ENCODE measurements at places on chromosomes 5 and 9.

DNA sequence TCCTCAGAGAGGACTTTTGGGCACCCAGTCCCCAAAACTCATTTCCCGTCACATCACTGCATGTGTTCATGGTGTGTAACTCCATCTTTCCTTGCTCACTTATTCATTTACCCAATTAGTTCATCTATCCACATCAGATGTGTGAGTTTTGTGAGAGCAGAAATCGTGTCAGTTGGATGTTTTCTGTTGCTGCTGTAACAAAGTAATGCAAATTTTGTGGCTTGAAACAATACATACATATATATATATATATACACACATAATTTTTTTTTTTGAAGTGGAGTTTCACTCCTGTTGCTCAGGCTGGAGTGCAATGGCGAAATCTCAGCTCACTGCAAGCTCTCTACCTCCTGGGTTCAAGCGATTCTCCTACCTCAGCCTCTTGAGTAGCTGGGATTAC, 70.5 kb upstream of the BOD1 start:
- no peak for DNase-seq

GRCh38 chr5:82849885-82850284, 227.3 kb downstream of the TMEM167A start:
- DNase-seq = no peak

- DNase-seq = no peak
Observed at GRCh38 chr9:128625391-128626146, 31.1 kb downstream of the DYNC2I2 start.

GRCh38 chr5:157468293-157468965, 8.4 kb downstream of the NIPAL4 start:
- no peak for DNase-seq

- no peak for DNase-seq
Observed at GRCh38 chr9:32942755-32943460, 58.5 kb downstream of the APTX start.

- DNase-seq = no peak
Observed at GRCh38 chr5:72550595-72550994, 43.4 kb upstream of the ZNF366 start.

DNA sequence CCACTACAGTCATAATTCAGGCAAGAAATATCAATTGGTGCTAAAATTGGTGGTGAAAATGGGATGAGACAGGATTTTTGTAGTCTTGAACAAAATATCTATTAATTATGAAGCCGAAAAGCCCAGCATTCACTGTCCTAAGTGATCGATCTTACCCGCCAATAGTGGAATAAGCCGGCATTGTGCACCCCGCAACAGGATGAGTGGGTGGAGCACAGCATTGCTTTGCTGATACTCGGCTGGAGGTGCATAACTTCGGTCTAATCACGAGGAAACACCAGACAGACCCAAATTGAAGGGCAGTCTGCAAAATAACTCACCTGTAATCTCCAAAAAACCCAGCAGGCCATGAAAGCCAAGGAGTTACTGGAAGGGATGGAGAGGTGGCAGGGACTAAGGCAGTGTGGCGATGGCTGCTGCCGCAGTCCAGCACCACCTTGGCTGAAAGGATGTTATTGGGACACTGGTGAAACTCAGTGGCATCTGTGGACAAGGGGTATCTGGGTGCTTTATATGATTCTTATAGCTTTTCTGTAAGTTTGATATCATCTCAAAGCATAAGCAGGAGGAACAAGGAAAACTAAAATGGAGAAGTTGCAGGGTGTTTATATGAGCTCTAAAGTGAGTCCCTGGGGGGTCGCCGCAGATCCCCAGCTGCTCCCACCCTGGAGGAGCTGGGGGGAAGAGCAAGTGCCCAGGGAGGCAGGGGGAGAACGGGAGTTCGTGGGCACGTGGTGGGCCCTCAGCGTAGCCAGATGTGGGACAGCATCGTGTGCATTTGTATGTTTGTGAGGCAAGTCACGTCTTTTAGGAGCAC, 45.2 kb downstream of the AHRR start:
- no peak for DNase-seq

DNA sequence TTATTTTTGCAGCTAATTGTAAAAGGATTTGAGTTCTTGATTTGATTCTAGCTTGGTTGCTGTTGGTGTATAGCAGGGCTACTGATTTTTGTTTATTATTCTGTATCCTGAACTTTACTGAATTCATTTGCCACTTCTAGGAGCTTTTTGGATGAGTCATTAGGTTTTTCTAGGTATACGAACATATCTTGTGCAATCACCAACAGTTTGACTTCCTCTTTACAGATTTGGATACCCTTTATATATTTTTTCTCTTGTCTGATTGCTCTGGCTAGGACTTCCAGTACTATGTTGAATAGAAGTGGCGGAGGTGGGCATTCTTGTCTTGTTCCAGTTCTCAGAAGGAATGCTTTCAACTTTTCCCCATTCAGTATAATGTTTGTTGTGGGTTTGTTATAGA, 210.8 kb downstream of the FGF10 start:
- no peak for DNase-seq

DNA sequence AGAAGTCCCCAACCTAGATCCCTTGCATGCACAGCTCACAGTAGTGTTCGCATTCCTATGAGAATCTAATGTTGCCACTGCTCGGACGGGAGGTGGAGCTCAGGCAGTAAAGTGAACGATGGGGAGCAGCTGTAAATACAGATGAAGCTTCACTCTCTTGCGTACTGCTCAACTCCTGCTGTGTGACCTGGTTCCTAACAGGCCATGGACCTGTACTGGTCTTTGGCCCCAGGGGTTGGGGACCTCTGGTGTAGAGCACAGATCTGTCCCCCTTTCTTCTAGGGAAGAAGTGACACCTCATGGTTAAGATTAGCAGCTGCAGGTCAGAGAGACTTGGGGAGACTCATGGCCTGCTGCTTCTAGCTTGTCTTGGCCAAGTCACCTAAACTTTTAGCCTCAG, 7.1 kb downstream of the ARHGEF28 start:
- DNase-seq = no peak

DNA sequence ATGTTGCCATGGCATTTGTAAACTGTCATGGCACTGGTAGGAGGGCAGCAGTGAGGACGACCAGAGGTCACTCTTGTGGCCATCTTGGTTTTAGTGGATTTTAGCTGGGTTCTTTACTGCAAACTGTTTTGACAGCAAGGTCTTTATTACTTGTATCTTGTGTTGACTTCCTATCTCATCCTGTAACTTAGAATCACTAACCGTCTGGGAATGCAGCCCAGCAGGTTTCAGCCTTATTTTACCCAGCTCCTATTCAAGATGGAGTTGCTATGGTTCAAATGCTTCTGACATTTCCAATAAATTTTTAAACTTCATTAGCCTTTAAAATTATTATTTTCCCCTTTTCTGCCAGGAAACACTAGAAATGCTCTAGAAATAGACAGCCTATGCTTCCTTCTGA, 839.1 kb downstream of the NR2F1-AS1 start:
- no peak for DNase-seq

- no peak for DNase-seq
Observed at GRCh38 chr9:70392850-70393249, 21.6 kb downstream of the KLF9 start.

DNA sequence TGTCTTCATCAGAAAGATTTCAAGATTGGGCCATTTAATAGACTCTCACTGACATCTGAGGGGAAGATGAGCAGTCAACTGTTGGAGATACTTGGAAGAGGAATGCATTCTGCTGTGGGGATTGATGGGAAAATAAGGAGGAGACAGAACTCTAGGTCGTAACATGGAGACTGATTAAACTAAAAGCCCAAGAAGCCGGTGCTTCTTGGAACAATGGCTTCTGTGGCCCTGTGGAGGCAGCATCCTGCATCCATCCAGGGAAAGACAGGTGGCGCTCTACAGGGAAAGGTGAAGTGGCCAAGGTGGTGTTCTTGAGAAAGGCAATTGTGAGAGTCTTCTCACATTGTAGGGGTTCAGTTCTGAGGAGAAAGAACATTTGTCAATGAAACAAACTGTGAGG, 31.3 kb downstream of the ZFAND5 start:
- no peak for DNase-seq

DNA sequence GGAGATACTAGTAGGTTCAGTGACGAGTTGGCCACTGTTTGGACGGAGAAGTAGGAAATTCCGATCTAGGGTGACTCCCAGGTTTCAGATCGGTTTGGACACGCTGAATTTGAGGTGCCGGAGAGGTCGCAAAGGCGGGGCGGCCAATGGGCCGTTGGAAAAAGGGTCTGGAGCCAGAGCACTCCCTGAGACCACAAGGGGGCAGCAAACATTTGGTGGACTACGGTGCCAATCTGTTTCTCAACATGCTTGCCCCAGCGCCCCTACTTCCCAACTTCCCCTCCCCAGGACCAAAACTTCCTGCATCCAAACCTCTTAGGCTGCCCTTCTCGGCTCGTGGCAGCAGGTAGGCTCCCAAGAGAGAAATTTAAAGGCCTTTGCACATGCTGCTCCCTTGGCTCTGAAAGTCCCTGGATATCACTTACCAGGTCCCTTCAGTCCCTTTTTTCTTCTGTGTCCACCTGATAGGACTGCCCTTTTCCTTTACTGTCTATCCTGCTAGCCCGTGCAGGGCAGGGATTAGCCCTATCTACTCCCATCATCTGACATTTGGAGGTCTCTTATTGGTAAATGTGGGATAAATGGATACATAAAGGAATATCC, 992 bp upstream of the RPP25L start:
- peak; percentile 71 for DNase-seq

DNA sequence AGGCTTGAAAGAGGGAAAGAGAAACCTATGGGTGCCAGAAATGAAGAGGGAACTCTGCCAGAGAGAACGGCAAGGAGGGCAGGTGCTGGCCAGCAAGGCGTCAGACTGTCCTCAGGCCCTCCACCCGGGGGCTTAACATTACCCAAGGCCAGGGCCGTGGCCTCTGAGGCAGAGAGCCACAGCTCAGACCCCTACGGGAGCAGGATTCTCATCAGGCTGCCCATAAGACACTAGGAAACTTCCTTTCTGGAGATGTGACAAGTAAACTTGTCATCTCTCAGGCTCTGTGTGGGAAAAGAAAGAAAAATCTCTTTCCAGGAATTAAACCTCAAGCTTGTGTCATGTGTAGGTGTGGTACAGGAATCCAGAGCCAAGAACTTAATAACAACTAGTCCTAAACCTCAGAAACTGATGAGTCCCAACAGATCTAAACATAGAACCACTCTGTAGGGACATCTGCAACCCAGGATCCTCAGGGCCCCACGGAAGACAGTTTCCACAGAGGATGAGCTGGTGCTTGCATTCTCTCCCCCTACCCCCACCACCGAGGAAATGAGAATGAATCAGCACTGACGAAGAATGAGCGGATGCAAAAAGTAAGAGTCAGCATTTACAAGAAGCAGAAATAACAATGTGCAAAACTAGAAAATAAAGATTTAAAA, 74.3 kb downstream of the DCP2 start:
- DNase-seq = peak; percentile 79

DNA sequence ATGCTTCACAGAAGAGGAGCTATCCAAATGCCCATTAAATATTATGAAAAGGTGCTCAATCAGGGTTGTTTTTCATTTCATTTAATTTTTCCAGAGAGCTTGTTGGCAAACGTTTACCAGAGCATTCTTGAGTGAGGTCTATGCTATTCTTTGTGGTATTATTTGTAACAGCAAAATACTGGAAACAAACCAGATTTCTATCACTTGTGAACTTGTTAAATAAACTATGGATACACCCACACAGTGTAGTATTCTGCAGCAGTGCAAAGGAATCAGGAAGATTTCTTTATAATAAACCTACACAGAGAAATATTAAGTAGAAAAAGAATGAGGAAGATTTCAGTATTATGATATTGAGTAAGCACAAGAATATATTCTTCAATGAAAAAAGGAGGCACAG, 15.0 kb upstream of the SLC1A1 start:
- no peak for DNase-seq

- DNase-seq = no peak
Observed at GRCh38 chr9:108039493-108039892, 549.9 kb upstream of the KLF4 start.

GRCh38 chr5:60505373-60506171, 194.4 kb downstream of the DEPDC1B start:
- no peak for DNase-seq

GRCh38 chr5:118069452-118069851, 918.9 kb downstream of the DTWD2 start:
- no peak for DNase-seq

DNA sequence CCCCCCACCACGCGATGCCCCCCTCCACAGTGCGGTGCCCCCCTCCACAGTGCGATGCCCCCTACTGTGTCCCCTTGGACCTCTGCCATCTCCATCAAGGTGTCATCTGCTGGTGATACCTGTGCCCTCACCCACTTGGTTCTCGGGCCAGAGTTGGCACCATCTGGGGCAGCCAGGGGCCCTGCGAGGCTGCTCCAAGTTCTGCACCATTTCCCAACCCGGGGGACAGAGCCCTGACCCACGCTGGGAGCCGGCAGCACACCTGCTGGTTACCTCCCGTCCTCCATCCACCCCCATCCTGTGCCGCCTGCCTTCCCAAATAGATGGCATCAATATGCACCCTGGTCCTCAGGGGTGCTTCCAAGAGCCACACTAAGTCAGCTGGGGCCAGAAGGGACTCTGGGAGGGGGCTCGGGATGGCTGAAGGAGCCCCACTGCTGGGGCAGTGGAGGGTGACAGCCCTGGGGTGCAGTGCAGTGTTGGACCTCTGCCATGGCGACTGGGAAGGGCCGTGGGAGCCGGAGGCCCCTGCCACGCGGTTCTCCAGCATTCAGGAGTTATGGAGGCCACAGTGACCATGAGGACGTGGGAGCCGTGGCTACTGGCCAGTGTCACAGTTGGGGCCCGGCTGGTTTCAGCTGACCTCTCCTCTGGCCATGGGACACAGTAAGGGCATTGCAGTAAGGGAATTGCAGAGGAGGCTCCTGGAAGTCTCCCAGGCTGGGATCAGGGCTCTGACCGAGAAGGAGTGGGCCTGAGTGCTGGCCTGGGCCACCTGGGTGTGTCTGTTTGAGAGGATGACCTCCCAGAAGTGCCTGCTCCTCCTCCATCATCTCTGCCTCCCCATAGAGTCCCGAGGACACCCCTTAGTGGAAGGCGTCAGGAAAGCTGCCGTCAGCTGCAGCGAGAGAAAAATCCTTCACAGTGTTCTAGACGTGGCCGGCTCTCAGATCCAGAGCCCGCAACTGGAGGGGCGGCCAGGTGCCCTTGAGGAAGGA, 44.2 kb upstream of the NOTCH1 start:
- no peak for DNase-seq

DNA sequence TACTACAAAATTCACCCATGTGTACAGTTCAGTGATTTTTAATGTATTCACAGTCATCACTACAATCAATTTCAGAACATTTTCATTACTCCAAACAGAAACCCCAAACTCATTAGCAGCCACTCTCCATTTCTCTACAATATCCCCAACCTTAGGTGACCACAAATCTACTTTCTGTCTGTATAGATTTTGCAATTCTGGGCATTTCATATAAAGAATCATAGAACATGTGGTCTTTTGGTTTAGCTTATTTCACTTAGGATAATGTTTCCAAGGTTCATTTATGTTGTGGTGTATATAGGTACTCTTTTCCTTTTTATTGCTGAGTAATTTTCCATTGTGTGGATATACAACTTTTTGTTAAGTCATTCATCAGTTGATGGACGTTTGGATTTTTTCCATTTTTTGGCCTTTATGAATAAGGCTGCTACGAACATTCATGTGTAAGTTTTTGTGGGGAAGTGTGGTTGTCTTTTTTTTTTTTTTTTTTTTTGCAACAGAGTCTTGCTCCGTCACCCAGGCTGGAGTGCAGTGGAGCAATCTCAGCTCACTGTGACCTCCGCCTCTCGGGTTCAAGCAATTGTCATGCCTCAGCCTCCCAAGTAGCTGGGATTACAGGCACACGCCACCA, 54.5 kb downstream of the DOCK8 start:
- no peak for DNase-seq

GRCh38 chr5:73901043-73901442, 275.0 kb downstream of the ARHGEF28 start:
- no peak for DNase-seq

Data from HFFc6 (cell line).